ENCODE measurements at places on chromosomes 2 and 18.

DNA sequence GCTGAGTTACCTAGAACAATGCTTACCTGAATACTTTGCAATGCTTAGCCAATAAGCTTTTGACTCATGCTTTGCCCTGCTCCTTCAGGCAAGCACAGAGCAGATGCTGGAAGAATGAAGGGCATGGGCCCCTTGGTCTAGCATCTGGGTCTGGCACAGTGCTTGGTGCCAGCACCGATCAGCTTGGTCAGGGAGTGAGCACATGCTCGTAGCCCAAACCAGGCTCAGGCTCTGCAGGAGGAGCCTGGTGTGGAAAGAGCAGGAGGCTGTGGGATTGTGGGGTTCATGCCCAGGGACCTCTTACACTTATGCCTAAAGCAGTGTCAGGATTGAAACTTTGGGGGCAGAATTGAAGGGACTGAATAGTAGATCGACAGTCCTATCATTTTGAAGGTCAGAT is 283.7 kb upstream of the PXDN start:
- no peak for DNase-seq

DNA sequence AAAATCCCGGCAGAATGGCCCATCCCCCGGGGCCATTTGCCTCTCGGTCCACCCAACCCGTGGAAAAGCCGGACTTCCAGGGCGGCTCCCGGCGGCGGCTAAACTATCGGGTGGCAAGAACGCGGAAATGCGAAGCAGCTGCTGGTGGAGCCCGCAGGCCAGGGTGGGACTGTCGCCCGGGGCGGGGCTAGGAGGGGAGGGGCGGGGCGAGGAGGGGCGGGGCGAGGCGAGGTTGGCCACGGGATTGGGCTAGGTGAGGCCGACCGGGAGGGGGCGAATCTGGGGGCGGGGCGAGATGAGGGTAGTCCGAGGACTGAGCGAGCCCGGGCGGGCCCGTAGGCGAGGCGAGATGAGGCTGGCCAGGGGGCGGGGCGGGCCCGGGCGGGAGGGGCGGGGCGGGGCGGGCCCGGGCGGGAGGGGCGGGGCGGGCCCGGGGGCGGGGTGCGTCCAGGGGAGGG is 315 bp upstream of the SLC66A3 start:
- DNase-seq = peak; percentile 98

GRCh38 chr2:97732436-97733340 is 19.3 kb downstream of the ZAP70 start:
- DNase-seq = no peak

DNA sequence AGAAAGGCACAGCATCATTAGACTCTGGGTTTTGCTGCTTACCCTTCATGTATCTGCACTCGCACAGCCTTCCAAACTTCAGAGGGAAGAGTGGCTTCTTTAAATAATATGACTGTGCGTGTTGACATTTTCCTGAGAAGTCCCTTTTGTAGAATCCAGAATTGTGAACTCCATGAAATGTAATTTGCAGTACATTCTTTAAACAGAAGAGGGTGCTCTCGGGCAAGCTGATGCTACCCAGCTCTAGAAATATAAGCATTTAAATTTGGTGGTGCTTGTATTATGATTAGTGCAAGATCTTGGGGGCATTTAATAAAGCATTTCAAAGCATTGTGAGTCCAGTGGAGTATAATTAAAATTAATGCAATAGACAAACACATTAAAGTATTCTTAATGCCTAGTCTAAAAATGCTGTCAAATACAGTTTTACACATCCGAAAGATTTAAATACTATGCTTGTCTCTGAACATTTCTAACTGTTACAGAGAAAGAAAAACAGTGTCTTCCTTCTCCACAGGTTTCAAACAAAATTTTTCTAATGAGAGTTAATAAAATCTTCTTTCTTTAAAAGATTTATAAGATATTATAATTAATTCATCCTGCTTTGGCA is 17.3 kb upstream of the GTF2A1L start:
- no peak for DNase-seq

- no peak for DNase-seq
Measured at GRCh38 chr2:241855245-241855887, 3.3 kb downstream of the PDCD1 start.

GRCh38 chr18:52554180-52554579 is 214.2 kb downstream of the DCC start:
- no peak for DNase-seq

DNA sequence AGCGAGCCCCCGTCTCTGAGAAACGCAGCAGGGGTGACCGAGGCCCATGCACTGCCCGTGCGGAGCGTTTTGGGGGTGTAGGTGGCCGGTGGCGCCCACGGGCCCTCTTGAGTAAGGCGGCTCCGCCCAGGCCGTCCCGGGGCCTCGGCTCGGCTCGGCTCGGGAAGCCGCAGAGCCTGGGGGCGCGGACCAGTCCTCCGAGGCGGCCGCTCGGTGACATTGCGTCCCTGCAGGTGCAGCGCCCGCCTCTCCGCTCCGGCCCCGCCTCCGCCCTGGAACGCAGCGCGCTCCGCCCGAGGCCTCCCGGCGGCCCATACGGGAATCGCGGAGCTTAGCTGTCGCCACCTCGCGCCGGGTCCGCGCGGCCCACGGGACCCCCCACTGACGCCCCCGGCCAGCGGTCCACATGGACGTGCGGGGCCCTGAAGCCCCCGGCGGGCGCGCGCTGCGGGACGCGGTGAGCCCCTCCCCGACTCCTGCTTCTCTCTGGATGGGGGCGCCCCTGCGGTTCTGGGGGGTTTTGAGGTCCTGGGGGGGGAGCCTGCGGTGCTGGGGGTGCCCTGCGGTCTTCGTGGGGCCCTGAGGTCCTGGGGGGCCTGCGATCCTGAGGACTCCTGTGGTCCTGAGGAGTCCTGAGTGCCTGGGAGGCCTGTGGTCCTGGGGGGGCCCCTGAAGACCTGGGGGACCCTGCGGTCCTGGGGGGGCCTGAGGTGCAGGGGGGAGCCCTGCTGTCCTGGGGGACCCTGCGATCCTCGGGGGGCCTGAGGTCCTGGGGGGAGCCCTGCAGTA is at the start of gene HSBP1L1:
Gene HSBP1L1 (plus strand): TSS at position 314 of the 789 bp plus-strand sequence. CDS start 93 bp downstream, at position 407.
- DNase-seq = peak; percentile 58

- no peak for DNase-seq
Measured at GRCh38 chr2:230687498-230687897, 25.1 kb upstream of the CAB39 start.

GRCh38 chr2:236776695-236777251 is 207.1 kb downstream of the ACKR3 start:
- DNase-seq = no peak
